Suprapubic skin (tissue), 4 donors: ENCODE measurements at places on chromosomes 5 and 9. TPM values are rescaled to one million over a fixed set of nuclear protein-coding genes. Genes with fewer than 3 reads are reported as not detected.

Gene SYK
- total RNA-seq, result 22.0 TPM

Gene PIP5KL1
- total RNA-seq, result 14.7 TPM

Gene AIF1L
- 28.7 TPM for total RNA-seq

Gene TNFSF8
- total RNA-seq, result 1.3 TPM

Gene DCAF10
- total RNA-seq, result 21.7 TPM

Gene SLCO6A1
- not detected for total RNA-seq

Gene EIF4EBP3
- 20.0 TPM for total RNA-seq

Gene PCDHGC4
- 12.5 TPM for total RNA-seq

Gene JMY
- total RNA-seq, result 34.4 TPM

Gene RPS23
- total RNA-seq, result 3,202 TPM

GRCh38 chr5:4862500-4862899 is 277.6 kb upstream of the ADAMTS16 start:
- H3K4me1 ChIP-seq, result no peaks in the 10 kb centered on the region
- H3K36me3 ChIP-seq, result no peaks in the 10 kb centered on the region
- DNase-seq, result no peak
- no peak overlapping the region for H3K27ac ChIP-seq
- no peak overlapping the region for H3K4me3 ChIP-seq

GRCh38 chr5:68436686-68437520 is 221.3 kb downstream of the PIK3R1 start:
- H3K4me3 ChIP-seq, result no peak overlapping the region
- H3K36me3 ChIP-seq, result no peaks in the 10 kb centered on the region
- H3K4me1 ChIP-seq, result peaks cover 32% of the 10 kb centered on the region
- H3K27me3 ChIP-seq, result no peaks in the 10 kb centered on the region
- DNase-seq, result no peak

DNA sequence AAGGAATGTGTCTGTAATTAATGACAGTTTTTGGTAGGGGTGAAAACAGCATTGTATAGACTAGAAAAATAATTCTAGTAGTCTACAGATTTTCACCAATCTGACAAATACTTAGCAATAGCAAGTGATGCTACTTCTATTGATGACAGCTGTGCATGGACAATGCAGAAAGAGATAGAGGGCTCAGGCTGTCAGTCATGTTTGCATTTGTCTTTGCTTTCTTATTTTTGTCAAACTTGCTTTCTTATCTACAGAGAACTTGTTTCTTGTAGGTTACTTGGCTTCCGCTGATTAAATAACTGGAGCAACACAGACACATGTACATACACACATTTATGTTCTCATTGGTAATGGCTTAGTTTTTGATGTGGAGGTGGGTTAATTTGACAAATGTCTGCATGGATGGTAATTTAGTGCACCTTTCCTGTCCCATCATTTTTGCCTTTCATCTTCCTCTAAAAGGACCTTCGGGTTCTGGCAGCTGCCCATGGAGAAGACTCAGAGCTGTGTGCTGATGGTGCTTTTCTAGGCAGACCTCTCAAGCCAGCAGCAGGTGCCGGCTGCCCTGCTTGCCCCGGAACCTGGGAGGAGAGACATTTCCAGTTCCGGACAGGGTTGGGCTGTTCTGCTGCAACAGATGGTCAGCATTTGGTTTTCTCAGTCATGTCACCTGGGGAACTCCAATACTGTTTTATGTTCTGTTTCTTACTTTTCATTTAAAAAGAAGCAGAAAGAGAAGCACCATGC is 28.8 kb downstream of the CAMK4 start:
- H3K4me3 ChIP-seq, result no peak overlapping the region
- H3K27me3 ChIP-seq, result peaks cover 2% of the 10 kb centered on the region
- H3K27ac ChIP-seq, result no peak overlapping the region
- DNase-seq, result no peak
- H3K36me3 ChIP-seq, result no peaks in the 10 kb centered on the region
- no peaks in the 10 kb centered on the region for H3K4me1 ChIP-seq

DNA sequence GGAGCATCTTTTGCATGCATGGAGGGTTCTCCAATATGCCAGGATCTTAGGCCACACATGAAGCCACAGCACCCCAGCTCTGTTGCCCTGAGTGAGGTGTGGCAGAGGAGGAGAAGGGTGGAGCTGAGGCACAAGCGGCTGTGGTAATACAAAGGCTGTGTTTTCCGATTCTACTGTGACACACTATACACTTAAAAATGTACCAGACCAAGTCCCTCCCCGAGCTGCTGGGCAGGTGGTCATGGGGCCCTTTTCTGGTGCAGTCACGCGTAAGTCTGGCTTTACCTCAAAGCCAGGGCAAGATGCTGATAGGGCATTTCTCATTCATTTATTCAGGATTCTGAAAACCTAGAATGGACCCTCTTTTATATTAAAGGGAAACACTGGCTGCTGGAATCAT is 3.7 kb downstream of the ADGRV1 start:
- no peak for DNase-seq
- H3K4me3 ChIP-seq, result no peak overlapping the region
- no peak overlapping the region for H3K27ac ChIP-seq
- H3K27me3 ChIP-seq, result peaks cover 49% of the 10 kb centered on the region
- H3K4me1 ChIP-seq, result peaks cover 15% of the 10 kb centered on the region

DNA sequence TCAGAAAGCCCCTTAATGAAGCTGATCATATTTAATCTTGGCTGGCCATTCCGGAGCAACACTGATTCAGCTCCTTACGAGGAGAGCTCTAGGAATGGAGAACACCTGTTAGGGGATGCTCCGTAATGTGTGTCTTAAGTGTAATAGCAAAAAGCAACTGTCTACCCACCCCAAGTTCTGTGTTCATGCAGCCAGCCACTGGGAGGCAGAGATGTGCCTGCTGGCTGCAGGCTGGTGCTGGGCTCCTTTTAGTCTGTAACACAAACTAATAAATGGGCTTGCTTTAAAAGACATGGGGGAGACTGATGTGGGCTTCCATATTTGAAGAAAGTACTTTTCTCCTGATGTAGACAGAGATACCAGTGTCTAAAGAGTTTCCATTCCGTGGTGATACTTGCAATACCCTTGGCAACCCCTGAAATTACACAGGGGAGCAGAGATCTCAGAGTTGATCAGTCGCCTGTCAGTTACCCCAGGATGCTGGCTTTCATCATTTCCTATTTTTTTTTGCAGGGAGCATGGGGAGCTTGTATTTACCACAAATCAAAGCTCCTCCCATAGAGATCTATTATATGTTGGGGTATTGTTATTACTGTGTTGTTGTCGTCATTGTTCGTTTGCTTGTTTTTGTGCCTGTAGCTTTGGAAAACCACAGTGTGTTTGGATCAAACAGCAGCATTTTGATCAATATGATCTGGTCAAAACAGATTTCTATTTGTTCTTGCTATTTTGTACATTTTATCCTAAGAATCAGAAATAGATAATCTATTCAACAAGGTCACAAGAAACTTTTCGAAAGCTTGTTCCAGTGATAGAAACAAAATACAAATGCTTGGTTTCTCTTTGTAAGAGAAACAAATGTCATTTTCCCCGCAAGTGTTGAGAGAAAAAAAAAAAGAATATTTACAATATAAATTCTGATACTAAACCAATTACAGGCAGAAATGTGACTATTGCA is 65.8 kb downstream of the MTX3 start:
- no peak for DNase-seq
- no peaks in the 10 kb centered on the region for H3K36me3 ChIP-seq
- H3K4me1 ChIP-seq, result no peaks in the 10 kb centered on the region
- H3K27ac ChIP-seq, result no peak overlapping the region

DNA sequence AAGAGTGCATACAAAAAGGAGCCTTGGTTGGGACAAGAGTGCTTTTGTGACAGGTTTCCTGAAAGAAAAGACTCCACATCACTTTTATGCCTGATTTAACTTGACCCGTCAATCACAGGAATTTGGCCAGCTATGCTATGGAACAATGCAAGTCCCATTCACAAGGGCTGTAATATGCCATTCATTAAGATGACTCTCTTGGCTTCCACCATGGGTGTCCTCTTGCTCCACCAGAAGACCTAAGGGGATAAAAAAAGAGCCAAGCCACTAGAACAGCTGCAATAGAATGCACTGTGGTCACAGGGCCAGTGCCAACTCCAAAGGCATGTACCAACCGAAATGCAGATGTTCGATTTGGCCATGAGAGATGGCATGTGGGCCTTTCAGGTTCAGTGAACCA is 480.1 kb upstream of the MPDZ start:
- H3K4me1 ChIP-seq, result peaks cover 6% of the 10 kb centered on the region
- H3K27ac ChIP-seq, result no peak overlapping the region
- H3K36me3 ChIP-seq, result no peaks in the 10 kb centered on the region
- DNase-seq, result no peak
- no peak overlapping the region for H3K4me3 ChIP-seq

DNA sequence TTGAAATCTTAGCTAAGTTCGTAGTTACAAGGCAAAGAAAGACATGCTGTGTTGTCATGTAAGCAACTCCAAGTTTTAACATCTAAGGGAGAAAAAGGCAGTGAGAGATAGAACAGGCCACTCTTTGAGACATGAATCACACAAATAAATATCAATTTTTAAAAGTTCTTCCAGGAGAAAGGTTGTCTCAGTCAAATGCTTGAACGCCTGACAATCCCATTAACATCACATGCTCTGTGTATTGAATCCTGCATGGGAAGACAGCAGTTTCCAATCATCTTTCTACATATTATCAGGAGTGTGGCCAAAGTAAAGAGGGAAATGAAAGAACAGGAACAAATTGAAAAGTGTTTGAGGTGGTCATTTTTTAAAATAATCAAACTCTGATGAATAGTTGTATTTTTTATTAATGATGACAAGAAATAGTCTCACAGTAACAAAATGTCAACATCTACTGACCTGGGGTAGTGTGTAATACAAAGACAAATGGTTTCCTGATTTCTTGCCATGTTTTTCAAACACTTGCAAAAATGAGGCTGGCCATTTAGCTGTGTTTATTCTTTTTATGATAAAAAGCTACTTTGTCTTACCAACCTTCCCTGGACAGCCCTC is 6.4 kb upstream of the C6 start:
- H3K4me3 ChIP-seq, result no peak overlapping the region
- H3K36me3 ChIP-seq, result no peaks in the 10 kb centered on the region
- H3K4me1 ChIP-seq, result peaks cover 9% of the 10 kb centered on the region
- peak overlapping the region; percentile 75 for H3K27ac ChIP-seq

DNA sequence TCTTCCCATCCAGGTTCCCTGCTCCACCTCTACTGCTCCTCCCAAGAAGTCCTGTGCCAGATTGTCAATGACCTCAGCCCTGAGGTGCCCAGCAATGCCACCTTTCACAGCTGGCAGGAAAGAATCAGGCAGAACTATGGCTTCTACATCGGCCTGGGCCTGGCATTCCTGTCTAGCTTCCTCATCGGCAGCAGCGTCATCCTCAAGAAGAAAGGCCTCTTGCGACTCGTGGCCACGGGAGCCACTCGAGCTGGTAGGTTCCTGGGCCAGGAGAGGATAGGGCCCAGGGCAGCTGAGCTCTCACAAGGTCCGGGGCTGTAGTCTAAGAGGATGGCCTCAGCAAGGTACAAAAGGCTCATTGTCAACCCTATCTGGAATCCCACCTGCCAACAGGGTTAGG is 3.1 kb downstream of the NIPAL4 start:
- H3K36me3 ChIP-seq, result no peaks in the 10 kb centered on the region
- no peak for DNase-seq
- peak overlapping the region; percentile 72 for H3K27ac ChIP-seq
- no peak overlapping the region for H3K4me3 ChIP-seq
- H3K27me3 ChIP-seq, result peaks cover 6% of the 10 kb centered on the region

DNA sequence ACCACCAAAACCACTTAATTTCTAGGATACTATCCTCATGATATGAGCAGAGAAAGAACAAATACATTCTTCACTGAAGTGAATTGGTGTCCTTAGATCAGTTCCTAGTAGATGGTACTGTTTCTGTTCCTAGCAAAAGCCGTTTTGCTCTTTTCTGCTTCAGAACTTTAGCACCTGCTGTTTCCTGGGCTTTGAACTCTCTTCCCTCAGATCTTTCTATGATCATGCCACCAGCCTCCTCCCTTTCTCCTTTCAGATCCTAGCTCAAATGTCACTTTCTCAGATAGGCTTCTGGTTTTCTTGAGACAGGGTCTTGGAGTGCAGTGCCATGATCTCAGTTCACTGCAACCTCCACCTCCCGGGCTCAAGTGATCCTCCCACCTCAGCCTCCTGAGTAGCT is 118.0 kb downstream of the EGFLAM start:
- peaks cover 18% of the 10 kb centered on the region for H3K27me3 ChIP-seq
- H3K4me1 ChIP-seq, result no peaks in the 10 kb centered on the region
- no peak overlapping the region for H3K4me3 ChIP-seq
- no peak overlapping the region for H3K27ac ChIP-seq
- H3K36me3 ChIP-seq, result no peaks in the 10 kb centered on the region
- no peak for DNase-seq

GRCh38 chr9:110126499-110126941 is 81.4 kb downstream of the C9orf152 start:
- H3K27ac ChIP-seq, result peak overlapping the region; percentile 68
- H3K4me3 ChIP-seq, result no peak overlapping the region
- DNase-seq, result no peak
- no peaks in the 10 kb centered on the region for H3K27me3 ChIP-seq

DNA sequence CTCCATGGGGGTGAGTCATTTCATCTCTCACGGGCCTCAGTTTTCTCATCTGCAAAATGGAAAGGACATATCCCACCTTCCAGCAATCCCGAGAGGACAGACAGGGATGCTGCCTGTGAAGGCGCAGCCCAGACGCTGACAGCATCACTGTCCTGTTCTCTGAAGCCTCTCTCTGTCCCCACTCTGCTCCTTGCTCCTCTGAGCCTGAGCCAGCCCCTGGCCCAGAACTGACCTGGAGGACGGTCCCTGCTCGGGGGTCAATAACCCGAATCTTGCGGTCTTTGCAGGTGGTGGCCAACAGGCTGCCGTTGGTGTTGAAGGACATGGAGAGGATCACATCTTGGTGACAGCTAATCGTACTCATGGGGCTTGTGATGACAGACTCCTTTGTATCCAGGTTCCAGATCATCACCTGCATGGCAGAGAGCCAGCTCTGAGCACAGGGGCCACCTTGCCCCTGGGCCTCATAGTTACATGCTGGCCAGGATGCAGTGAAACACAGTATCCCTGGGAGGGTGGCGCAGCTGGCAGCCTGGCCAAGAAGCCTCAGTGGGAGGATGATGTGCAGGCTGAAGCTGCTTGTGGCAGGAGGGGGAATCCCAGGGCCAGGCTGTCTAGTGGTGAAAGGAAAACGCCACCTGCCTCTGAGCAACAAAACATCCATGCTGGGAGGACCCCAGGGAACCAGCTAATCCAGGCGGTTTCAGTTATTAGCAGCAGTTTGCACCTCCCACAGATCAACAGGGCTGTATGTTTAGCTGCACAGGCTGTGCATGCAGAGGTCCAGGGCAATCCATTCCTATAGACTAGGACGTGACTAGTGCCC is 14.0 kb upstream of the TRIM14 start:
- H3K27me3 ChIP-seq, result no peaks in the 10 kb centered on the region
- no peak overlapping the region for H3K4me3 ChIP-seq
- peaks cover 17% of the 10 kb centered on the region for H3K36me3 ChIP-seq
- no peaks in the 10 kb centered on the region for H3K4me1 ChIP-seq

DNA sequence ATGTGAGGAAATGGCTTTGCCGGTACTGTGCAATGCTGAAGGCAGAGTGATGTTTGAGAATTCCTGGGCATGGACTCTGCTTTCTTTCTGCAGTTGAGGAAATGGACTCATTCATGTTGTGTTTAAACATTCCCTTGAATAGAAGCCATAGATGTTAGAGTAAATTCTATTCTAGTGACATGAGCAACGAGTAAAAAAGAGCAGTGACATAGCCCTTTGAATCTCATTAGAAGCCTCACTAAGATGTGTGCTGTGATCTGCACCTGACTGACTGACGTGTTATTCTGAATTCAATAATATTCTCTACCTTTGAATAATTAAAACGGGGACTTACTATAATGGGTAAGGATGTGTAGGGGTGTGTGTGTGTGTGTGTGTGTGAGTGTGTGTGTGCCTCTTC is 113.7 kb upstream of the KLF4 start:
- no peak overlapping the region for H3K4me3 ChIP-seq
- H3K36me3 ChIP-seq, result no peaks in the 10 kb centered on the region
- DNase-seq, result no peak
- no peaks in the 10 kb centered on the region for H3K27me3 ChIP-seq
- H3K27ac ChIP-seq, result no peak overlapping the region
